ENCODE measurements at places on chromosomes 13 and 19.

- DNase-seq = no peak
These were observed 12.7 kb downstream of the KLHL26 start for GRCh38 chr19:18649371-18650020.

DNA sequence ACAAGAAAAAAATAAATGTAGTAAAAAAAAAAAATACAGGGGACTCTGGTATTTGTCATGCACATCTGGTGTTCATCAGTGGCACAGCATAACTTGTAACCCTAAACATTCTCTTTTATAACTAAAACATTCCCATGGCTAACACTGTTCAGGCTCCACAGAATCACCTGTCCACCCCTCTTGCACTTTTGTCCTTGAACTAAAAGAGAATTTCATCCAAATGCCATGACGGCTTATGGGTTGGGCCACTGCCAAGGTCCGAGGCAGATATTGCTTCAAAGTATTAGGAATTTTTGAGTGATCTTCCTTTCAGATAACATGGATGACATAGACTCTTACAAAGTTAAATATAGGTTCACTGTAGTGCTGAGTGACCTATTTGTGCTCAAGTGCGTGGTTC, 25.7 kb upstream of the SERP2 start:
- DNase-seq = no peak

DNA sequence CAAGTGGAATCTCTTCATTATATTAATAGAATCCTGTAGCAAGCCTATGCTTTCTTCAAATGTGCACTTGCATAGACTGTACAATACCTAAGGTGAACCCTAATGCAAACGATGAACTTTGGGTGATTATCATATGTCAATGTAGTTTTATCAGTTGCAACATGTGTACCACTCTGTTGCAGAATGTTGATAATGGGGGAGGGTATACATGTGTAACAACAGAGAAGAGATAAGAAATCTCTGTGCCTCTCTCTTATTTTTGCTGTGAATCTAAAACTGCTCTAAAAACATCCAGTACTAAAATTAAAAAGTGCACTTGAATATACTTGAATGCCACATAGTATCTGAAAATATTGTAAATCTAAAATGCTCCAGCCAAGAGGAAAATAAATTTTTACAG, 820.8 kb upstream of the MIR17HG start:
- DNase-seq = no peak

DNA sequence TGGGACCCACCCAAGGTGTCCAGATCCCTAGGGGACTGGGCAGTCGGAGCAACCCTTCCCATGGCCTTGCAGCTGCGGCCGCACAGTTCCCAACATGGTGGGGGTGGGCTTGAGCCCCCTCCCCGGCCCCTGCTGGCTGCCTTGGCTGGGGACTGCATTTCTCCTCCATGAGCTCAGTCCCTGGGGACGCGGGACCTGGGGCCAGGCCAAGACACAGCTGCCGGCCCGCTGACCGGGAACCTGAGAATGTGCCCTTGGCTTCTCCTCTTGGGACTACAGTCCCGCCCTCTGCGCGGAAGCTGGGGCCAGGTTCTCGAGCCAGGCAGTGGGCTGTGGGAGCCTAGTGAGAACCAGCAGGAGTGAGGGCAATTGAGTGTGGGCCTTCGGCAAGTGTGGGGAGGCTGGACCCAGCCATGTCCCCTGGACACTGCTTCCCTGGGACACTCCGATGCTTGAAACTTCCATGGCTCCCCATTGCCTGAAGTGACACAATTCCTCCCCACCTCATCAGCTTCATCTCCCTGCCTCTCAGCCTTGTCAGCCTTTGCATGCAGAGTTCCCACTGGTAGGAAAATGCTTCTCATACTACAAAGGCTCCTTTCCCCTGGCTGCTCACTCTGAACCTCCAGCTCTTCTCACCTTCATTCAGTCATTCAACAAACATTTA, 13.1 kb upstream of the NOTCH3 start:
- no peak for DNase-seq

DNA sequence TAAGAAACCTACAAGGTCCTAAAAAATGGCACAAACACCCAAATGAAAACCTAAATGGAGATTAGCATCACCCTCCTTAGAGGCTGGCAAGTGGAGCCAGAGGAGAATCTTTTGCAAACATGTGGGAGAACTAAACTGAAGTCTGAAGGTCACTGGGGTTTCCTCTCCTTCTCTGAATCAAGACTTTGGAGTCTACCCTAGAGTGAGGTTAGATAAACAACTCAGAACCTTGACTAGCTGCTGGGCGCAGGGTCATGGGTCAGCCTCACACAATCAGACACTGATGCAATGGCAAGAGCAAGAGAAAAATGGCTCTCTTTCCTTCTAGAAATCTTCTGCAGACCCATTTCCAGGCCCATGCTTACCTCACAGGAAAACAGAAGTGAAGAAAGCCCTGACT, 165.8 kb downstream of the KCTD12 start:
- DNase-seq = no peak

DNA sequence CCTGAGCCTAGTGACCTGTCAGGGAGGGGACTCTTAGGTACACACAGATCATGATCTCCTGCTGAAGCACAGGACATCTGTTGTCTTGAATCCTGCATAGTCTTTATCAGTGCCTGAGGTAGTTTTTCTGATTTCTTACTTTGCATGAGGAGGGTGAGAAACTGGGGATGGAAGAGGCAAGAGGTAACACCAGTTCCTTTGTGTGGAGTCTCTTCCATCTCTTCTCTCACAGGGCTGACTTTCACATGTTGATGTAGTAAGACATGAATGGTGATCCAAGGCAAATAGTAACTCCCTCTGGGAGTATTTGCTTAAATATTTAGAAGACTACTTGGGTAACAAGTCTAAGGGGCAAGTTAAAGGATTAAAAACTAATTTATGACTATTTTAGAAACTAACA, 9.5 kb downstream of the NBEA start:
- no peak for DNase-seq

DNA sequence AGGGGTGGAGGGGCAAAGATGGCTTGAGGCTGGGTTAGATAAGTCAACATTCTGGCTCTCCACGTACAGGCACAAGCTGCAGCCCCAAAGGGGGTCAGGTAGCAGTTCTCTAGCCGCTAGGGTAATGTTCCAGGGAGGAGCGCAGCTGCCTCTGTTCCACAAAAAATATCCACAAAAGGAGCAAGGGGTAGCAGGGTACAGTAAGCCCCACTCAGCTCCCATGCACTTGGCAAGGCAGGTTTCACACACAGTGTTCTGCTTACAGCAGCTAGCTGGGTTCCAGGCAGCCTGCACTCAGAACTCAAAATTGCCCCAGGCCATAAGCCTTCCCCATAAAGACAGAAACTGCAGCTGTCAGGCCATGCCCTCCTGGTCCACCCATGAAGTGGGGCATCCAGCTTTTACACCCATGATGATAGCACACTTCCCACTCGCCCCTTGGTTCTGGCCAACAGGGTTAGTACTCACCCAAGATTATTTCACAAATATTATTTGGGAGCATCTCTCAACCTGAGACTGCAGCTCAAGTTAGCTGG, 130.0 kb downstream of the CYSLTR2 start:
- no peak for DNase-seq

DNA sequence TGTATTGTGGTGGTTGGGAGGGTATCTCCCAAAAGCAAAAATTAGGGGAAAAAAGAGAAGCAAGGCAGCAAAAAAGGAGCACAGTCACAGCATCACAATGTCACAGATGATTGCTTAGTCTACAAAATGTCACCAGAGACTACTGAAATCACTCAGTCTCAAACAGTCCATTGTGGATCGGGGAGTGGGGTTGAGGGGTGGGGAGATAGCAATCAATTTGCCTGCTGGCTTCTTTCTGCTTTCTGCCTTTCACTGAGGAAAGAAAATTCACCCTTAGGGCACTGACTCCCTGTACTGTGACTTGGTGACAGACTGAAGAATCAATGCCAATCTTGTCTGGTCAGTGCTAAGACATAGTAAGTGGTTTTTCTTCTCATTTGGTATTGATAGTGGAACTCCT, 2127.1 kb upstream of the PCDH20 start:
- no peak for DNase-seq

DNA sequence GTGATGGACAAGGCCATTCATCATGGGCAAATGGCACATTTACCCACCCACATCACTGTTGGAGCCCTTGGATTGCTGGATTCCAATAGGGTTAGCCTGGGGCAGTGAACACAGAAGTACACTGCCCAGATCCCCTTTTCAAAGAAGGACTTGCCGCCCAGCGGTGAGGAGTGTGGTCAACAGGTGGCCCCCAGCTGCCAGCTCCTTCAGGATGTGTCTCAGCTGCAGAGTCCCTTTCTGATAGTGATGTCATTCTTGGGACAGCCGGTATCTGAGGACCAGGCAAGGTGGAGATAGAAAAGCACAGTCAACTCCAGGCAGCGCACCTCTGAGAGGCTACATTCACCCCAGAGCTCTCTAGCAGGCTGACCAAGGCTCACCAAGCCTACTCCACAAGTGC, 16.9 kb downstream of the ERICH6B start:
- no peak for DNase-seq

GRCh38 chr19:41328157-41328841, 18.3 kb downstream of the CCDC97 start:
- DNase-seq = no peak
